ENCODE measurements at places on chromosomes 5 and 9.
A peak's percentile ranks its signal among the peaks of the same experiment; 100 is the strongest.

- DNase-seq = peak; percentile 29
Measured at GRCh38 chr9:121842612-121842978, 191.2 kb downstream of the DAB2IP start.

GRCh38 chr5:10860645-10861422, 99.8 kb upstream of the DAP start:
- DNase-seq = no peak

DNA sequence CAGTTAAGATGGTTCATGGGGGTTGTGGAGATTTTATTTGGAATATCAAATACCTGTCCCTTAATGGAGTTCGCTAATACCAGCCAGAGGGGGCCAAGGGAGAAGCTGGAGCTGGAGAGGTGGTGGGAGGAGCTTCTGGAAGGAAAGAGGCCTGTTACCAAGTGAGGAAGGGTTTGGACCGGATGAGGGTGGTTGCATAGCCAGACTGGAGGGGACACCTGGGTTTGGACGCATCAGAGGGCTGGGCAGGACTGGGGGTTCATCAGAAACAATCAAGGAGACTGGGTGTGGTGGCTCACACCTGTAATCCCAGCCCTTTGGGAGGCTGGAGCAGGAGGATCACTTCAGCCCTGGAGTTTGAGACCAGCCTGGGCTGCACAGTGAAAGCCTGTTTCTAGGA, 111.8 kb upstream of the IER5L start:
- DNase-seq = no peak

- peak; percentile 94 for DNase-seq
Measured at GRCh38 chr9:107711542-107711941, 222.0 kb upstream of the KLF4 start.

- DNase-seq = no peak
Measured at GRCh38 chr5:104998572-104998971, 1436.0 kb upstream of the NUDT12 start.

- DNase-seq = peak; percentile 34
Measured at GRCh38 chr5:179762079-179762780, 29.6 kb downstream of the MAML1 start.

DNA sequence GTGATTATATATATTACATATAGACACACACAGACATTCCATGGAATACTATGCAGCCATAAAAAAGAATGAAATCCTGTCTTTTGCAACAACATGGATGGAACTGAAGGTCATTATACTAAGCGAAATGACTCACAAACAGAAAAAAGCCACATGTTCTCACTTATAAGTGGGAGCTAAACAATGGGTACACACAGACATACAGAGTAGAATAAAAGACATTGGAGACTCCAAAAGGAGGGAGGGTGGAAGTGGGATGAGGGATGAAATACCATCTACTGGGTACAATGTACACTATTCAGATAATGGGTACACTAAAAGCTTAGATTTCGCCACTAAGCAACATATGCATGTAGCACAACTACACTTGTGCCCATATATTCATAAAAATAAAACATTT, 170.0 kb upstream of the RGMB start:
- DNase-seq = no peak

GRCh38 chr5:1249366-1250280, 24.4 kb downstream of the SLC6A18 start:
- no peak for DNase-seq

DNA sequence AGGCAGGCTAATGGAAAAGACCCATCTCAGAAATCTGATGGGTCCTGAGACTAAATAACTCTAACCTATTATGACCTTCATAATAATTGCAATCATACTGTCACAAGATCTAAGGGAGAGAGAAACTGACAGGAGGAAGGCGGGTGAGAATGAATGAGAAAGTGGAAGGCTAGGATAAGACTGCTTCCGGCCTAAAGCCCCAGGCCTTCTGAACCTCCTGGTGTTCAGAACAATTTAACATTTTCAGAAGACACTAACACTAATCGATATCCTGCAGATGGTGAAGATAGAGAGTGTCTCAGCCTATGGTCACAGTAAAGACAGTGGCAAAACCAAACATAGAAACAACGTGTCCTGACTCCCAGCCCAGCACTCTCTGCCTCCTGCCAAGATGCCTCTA, 1.2 kb downstream of the RPS14 start:
- DNase-seq = no peak

DNA sequence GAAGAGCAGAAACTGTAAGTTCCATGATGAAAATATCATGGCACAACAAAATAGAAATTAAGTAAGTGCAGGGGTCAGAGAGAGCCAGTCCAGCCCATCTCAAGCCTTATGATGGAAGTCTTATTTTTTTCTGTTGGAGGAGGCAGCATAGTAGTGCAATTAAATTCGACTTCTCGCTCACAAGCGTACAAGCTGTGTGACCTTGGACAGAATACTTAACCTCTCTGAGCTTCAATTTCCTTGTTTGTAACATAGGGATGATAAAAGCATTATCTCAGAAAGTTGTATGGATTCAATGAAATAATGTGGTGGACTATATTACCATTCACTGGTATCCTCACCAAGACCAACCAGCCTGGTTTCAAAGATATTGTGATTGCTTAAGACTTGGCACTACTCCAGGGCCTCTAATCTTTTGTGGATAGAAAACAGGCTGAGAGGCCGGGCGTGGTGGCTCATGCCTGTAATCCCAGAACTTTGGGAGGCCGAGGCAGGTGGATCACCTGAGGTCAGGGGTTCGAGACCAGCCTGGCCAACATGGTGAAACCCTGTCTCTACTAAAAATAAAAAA, 26.8 kb upstream of the MVB12B start:
- DNase-seq = no peak

DNA sequence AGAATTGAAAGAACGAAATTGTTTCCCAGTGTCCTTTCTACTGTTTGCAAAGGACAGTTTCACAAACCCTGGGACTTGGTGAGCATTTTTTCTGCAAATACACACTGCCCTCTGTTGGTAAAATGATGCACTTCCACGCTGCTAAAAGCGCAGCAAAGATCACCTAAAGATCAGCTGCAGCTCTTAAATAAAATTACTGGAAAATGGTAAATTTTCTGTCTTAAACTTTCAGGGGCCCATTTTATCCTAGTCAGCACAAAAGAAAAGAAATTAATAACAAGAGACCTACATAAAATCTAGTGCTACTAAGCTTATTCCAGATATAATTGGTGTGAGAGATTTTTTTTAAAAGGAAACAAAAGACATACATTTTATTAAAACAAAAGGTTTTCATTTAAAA, 566.0 kb downstream of the CAAP1 start:
- DNase-seq = peak; percentile 56

- no peak for DNase-seq
Measured at GRCh38 chr5:80623999-80624398, 30.5 kb upstream of the MSH3 start.

DNA sequence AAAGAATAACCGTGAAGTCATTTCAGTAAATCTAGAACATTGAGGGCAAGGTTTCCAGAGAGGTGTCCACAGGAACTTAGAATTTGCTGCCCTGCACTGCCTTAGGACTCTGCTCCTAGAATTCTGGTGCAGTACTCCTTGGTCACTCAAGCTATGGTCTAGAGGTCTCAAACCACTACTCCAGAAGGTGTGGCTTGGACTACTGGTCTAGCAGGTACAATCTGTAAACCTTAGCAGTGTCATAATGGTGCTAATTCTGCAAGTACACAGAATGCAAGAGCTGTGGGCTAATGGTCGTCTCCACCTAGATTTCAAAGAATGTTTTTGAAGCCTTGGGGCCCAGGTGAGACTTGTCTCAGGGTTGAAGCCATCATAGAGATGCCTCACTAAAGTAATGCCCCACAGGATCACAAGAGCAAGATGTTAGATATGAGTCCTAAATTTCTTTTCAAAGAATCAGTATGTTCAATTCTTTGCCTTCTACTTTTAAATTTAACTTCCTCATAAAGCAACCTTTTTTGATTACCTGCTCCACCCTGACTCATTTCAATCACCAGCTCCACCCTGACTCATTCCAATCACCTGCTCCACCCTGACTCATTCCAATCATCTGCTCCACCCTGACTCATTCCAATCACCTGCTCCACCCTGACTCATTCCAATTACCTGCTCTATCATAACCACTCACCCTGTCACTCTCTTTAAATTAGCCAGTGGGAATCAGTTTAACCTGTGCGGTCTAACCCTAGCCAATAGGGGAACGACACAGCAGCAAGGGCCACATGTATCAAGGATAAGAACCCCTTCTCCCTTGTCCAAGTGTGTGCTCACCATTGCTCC, 1111.8 kb upstream of the ACO1 start:
- DNase-seq = no peak

DNA sequence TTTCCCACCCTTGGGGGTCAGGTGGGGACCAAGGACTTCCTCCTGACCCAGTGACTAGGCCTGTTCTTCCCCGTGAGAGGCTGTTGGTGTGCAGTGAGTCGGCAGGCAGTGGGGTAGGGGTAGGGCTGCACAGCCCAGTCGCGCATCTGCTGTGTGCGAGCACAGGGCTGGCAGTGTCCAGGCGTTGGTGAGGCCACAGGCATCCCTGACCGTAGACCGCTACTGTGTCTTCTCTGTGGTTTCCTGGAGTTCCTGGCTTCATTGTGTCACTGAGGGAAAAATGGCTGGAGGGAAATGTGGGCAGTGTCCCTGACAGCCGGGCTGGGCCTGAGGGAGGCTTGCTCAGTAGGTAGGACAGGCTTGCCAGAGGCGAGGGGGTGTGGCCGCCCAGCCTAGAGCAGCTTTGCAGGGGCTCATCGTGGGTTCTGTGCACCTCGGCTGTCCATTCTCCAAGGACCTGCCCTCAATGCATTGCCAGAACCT, 95.4 kb downstream of the CACNA1B start:
- no peak for DNase-seq

GRCh38 chr5:40601198-40601868, 78.4 kb upstream of the PTGER4 start:
- no peak for DNase-seq

DNA sequence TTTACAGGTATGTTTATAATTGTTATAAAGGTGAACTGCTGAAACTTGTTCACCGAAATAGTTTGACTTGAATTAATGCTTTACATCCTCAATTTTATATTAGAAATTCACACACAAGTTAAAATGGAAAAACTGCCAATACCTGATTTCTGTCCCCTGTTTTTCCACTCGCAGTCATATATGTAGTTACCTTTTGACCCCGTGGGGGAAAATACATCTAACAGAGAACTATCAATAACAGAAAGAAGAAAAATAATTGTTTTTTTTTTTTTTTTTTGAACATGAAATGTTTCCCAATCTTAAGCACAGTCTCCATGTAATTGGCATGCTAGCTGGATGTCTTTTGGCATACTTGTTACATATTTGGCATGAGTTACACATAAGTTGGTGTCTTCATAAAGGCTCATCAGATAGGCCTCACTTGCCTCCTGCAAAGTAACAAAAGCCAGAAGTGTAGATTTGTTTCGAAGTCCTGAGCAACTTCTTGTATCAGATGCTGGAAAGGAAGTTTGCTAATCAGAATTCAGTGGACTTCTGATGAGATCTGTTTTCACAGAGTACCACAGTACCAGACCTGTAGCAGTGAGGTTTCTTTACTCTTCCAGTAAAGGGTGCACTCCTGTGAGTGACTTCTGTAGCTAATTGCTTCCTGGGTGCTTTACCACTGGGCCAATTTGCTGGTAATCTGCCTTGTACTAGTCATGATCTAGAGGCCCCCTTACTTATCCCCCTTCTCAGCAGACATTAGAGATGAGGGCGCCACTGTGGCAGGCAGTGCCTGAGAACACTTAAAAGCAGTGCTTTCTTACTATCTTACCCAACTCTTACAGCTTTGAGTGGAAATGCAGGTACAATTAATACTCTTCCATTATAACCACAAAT, 36.2 kb upstream of the CXXC5 start:
- no peak for DNase-seq

DNA sequence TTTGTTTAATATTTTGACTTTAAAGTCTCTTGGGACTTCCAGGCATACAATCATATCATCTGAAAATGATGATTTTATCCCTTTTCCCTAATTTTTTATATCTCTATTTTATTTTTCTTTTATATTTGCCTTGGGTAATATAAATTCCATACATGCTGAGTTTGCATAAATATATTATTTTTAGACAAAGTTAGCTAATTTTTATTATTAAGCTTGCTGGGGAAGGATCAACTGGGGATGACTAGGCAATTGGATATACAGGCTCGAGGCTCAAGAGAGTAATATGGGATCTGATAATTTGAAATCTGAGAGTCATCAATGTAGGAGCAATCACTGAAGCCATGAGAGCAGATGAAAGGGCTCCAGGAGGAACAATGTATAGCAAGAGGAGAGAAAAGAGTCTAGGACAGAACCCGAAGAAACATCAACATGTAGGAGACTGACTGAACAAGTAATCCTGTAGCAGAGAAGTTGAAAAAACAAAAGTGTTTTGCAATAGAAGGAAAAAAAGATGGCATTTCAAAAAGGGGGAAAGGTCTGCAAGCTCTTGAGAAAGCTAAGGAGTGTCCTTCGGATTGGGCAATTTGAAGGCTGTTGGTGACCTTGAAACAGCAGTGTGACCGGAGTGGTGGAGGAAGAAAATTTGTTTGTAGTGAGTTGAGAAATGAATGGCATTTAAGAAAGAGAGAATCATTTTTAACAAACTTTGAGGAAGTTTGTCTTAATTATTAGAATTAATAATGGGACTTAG, 17.0 kb upstream of the RHOBTB3 start:
- DNase-seq = no peak

DNA sequence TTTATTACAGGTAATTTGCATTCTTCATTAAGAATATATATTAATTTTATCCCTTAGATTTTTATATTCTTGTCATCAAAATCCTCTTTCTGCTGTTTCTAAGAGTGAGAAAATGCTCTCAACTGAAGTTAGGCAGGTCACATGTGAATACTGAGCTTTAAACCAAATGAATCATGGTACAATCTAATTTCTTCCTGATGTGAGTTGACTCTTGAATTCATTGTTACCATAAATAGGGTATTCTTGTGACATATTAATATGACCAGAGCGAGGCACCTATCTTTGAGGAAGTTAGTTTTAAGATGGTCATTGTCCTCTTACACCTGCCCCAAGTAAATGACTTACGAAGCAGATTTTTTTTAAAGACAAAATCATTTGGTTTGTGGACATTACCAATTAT, 17.4 kb downstream of the C9orf85 start:
- no peak for DNase-seq

GRCh38 chr5:132839426-132840301, 9.2 kb upstream of the SHROOM1 start:
- DNase-seq = no peak

GRCh38 chr9:112599732-112600131, 113.1 kb downstream of the KIAA1958 start:
- no peak for DNase-seq

DNA sequence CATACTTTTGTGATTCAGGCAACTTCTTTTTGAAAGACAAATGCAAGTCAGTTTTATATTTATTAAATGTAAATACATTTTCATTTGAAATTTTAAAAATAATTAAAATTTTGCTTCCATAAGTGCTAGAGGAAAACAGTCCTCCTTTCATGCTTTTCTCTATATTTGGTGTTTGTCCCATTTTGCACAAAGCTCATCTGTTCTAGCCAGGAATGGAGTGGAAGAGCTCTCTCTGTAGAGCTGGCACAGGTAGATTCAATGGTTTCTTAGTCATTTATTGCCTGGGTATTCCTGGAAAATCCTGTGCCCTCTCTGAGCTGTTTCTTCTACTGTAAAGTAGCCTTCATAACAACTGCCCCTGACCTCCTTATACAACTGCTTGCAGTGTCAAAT, 267.6 kb upstream of the HAPLN1 start:
- DNase-seq = no peak

All from fibroblast of skin of left quadriceps (primary cell).